ENCODE measurements at places on chromosomes 1 and 21.

- no peaks in the 10 kb centered on the region for H3K4me1 ChIP-seq
- H3K36me3 ChIP-seq: no peaks in the 10 kb centered on the region
- no peak for DNase-seq
- H3K4me3 ChIP-seq: no peak overlapping the region
Measured at GRCh38 chr1:186905561-186905960, 76.8 kb downstream of the PLA2G4A start.

DNA sequence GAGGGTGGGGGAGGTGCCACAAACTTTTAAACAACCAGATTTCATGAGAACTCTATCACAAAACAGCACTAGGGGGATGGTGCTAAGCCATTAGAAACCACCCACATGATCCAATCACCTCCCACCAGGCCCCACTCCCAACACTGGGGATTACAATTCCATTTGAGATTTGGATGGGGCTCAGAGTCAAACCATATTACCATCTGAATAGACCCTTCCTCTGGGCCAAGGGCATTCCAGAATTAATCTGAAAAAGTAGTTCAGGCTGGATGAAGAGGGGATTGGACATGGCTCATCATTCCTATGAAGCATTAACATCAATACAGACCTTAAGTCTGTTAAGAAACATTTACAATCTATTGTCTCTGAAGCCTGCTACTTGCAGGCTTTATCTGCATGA, 149.9 kb upstream of the DNAH14 start:
- H3K4me3 ChIP-seq: no peak overlapping the region
- H3K36me3 ChIP-seq: no peaks in the 10 kb centered on the region
- H3K27ac ChIP-seq: no peak overlapping the region
- peaks cover 6% of the 10 kb centered on the region for H3K4me1 ChIP-seq
- no peak for DNase-seq

DNA sequence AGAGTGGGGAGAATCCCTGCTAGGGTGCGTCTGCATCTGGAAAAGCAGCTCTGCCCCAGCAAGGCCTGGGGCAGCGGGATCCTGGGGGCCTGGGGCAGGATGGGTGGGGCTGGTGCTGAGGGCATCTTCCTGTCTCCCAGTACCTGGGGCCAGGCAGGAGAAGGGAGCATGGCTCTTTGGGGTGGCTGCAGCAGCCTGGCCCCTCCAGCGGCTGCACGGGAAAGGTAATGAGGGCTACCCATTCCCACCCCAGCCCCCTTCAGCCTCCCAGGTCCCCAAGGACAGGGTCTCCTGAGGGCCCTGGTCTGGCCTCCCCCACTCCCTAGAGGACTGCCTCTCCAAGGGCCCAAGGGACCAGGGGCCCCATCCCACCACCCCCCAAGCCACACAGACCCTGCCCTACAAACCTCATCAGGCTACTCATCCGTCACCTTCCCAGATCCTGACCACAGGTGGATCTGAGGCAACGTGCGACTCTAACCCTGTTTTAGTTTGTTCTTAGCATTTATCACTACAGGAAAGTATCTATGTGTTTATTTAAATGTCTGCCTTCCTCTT, 910 bp upstream of the ANKRD65 start:
- H3K4me1 ChIP-seq: no peaks in the 10 kb centered on the region
- no peak overlapping the region for H3K4me3 ChIP-seq
- H3K27me3 ChIP-seq: peaks cover 10% of the 10 kb centered on the region
- no peak overlapping the region for H3K27ac ChIP-seq
- DNase-seq: no peak
- no peaks in the 10 kb centered on the region for H3K36me3 ChIP-seq

- H3K27ac ChIP-seq: no peak overlapping the region
- no peak for DNase-seq
- peaks cover 3% of the 10 kb centered on the region for H3K27me3 ChIP-seq
- H3K4me3 ChIP-seq: no peak overlapping the region
- H3K4me1 ChIP-seq: no peaks in the 10 kb centered on the region
- H3K36me3 ChIP-seq: no peaks in the 10 kb centered on the region
Measured at GRCh38 chr1:29272147-29272907, 36.0 kb downstream of the PTPRU start.

DNA sequence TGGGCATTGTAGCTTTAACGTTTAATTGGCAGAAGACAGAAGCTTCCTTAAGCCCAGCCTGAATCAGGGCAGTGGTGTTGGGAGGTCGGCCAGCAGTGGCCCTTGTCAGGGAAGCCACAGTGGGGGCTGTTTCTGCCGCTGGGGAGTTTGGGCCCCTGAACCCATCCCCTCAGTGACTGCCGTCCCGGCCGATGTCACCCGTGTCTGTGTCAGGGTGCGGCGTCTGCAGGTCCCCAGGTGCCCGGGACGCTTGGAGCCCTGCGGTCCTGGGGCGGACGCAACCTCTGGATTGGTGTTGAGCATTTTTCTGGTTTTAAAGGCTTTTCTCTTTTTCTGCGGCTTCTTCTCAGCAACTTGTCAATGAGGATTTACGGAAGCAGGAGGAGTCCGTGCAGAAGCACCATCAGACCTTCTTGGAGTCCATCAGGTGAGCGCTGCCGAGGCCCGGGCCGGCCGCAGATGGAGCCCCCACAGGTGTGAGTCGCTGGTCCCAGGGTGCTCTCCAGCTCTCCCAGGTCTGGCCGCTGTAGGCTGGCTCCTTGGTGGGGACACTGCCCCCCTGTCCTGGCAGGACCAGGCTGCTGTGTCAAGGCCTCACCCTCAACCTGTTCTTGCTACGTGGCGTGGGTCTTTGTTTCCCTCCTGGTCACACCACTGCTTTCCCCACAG, 2.3 kb downstream of the ATAD3C start:
- H3K27me3 ChIP-seq: no peaks in the 10 kb centered on the region
- DNase-seq: no peak
- no peak overlapping the region for H3K27ac ChIP-seq
- no peaks in the 10 kb centered on the region for H3K4me1 ChIP-seq

DNA sequence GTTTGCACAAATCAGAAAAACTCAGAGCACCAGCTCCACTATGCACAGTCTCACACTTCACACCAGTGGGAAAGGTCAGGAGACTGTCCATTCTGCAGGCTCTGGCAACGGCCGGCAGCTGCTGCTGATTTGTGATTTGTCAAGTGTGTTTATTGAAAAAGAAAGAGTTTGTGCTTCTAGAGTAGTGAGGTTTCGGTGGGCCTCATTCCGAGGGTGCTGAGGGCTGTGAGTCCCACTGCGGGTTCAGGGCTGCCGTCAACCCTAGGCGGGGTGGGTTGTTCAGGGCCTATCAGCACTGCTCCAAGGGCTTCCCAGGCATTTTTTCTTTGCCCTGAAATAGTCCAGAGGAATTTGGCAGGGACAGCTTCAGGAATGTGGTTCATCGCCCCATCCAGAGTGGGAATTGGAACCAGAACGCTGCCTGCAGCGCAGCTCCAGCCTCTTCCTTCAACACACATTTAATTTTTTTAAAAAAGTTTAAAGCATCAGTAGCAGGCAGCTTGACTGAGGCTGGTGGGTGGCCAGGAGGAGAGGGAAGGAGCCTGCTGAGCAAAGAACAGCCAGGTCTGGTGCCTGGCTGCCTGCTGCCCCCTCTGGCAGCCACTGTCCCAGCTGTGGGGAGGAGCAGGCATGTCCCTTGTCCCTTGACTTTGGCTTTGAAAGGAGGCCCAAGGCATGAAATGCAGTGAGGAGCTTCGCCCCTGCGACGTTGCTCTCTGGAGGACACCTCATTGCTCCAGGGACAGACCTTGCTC, 19.7 kb downstream of the STUM start:
- peaks cover 5% of the 10 kb centered on the region for H3K27me3 ChIP-seq
- no peak overlapping the region for H3K4me3 ChIP-seq
- no peak for DNase-seq

GRCh38 chr1:16386454-16387113, 19.5 kb downstream of the SZRD1 start:
- H3K27ac ChIP-seq: peak overlapping the region; percentile 68
- no peaks in the 10 kb centered on the region for H3K27me3 ChIP-seq
- peaks cover 86% of the 10 kb centered on the region for H3K4me1 ChIP-seq
- H3K36me3 ChIP-seq: no peaks in the 10 kb centered on the region

DNA sequence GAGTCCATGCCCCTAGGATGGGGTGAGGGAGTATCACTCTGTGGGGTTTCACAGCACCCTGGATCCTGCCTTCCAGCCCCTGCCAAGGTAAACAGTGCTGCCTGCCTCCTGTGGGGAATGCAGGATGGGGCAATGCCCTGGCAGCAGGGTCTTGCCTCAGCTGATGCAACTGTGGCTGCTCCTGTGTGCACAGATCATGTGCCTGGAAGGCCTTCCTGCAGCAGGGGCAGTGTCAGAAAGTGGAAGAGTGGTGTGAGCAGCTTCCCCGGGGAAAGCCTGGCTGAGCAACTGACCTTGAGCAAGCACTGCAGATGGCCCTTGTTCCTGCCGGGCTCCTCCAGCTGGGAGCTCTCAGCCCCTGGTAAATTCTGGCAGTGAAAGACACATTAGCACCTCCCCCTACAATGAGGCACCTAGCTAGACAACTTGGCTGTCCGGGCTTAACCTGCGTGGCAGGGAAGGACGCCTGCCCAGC, 9.9 kb downstream of the TOR3A start:
- peaks cover 11% of the 10 kb centered on the region for H3K36me3 ChIP-seq
- no peak for DNase-seq
- H3K4me3 ChIP-seq: no peak overlapping the region
- H3K27ac ChIP-seq: peak overlapping the region; percentile 50

DNA sequence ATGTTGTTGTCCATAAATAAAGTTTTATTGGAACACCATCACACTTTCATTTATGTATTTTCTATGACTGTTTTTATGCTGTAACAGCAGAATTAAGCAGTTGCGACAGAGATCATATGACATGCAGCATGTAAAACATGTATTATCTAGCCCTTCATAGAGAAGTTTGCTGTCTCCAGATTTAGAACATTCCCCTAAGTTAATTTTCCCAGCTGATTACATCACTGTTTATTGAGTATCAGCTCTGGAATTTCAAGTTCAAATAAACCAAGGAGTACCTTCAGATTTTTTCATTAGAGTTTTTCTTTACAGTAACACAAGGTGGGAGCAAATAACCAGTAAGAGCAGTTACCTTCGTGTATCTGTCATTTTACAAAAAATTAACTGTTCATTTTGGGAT, 792.8 kb downstream of the USP25 start:
- H3K4me3 ChIP-seq: no peak overlapping the region
- no peaks in the 10 kb centered on the region for H3K36me3 ChIP-seq
- DNase-seq: no peak
- no peaks in the 10 kb centered on the region for H3K4me1 ChIP-seq

- H3K27me3 ChIP-seq: peaks cover 4% of the 10 kb centered on the region
- no peaks in the 10 kb centered on the region for H3K36me3 ChIP-seq
- H3K27ac ChIP-seq: no peak overlapping the region
- peak; percentile 54 for DNase-seq
Measured at GRCh38 chr1:27366113-27366410, 699 bp downstream of the MAP3K6 start.

GRCh38 chr21:42316891-42317290, 1.7 kb upstream of the TFF3 start:
- no peak overlapping the region for H3K27ac ChIP-seq

DNA sequence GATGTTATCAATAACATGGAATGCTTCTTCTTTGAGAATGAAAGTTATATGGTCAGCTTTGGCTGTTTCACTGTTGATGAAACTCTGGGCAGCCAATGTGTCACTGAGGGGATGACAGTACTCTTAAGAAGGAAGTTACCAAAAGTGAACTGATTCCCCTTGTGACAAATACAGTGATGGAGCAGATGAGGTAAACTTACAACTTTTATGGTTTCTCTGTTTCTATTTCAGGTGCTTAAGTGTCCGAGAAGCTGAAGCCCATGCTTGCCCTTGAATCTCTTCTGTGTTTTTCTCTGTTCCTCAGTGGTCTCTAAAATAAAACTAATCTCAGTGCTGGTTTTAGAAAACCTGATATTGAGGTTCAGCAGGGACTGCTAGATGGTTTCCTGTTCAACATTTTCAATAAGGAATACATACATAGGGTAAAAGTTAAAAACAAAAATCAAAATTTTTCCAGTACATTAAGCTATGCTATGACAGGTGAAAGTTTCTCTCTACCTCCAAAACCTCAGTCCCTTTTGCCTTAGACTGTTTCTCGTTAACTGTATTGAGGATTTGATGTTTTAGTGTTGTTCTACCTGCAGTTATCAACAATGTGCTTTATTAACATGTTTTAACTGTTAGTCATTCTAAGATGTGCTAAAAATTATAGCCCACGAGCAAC, 454.4 kb upstream of the ADGRL4 start:
- no peak overlapping the region for H3K27ac ChIP-seq
- no peaks in the 10 kb centered on the region for H3K27me3 ChIP-seq
- H3K4me1 ChIP-seq: no peaks in the 10 kb centered on the region
- H3K4me3 ChIP-seq: no peak overlapping the region
- no peaks in the 10 kb centered on the region for H3K36me3 ChIP-seq

- H3K27ac ChIP-seq: no peak overlapping the region
- DNase-seq: no peak
- no peak overlapping the region for H3K4me3 ChIP-seq
- no peaks in the 10 kb centered on the region for H3K4me1 ChIP-seq
- H3K27me3 ChIP-seq: peaks cover 6% of the 10 kb centered on the region
- no peaks in the 10 kb centered on the region for H3K36me3 ChIP-seq
Measured at GRCh38 chr1:155026588-155026987, 7.0 kb downstream of the DCST2 start.

DNA sequence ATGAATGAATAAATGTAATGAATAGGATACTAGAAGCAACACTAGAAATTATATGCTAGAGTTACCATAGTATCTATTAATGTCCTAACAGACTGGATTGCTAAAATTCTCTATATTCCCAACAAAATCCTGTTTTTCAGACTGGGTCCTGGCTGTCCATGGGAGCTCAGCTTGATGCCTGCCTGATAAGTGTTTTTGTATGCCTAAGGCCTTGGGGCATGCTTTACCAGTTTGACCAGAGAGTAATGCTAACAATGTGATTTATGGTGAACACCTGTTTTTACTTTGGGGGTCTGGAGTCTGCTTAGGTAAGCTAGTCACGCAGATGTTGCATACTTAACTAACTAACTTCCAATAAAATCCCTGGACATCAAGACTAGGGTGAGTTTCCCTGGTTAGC, 318.8 kb upstream of the DEPDC1 start:
- no peaks in the 10 kb centered on the region for H3K4me1 ChIP-seq
- H3K27ac ChIP-seq: no peak overlapping the region

GRCh38 chr1:179955287-179955680, 674 bp downstream of the CEP350 start:
- peak overlapping the region; percentile 95 for H3K27ac ChIP-seq
- H3K4me1 ChIP-seq: peaks cover 53% of the 10 kb centered on the region
- peaks cover 2% of the 10 kb centered on the region for H3K27me3 ChIP-seq

GRCh38 chr1:29179641-29180184, 2.0 kb downstream of the SRSF4 start:
- H3K4me1 ChIP-seq: peaks cover 70% of the 10 kb centered on the region
- H3K27me3 ChIP-seq: peaks cover 2% of the 10 kb centered on the region
- peaks cover 7% of the 10 kb centered on the region for H3K36me3 ChIP-seq
- peak overlapping the region; percentile 93 for H3K27ac ChIP-seq
- no peak for DNase-seq

DNA sequence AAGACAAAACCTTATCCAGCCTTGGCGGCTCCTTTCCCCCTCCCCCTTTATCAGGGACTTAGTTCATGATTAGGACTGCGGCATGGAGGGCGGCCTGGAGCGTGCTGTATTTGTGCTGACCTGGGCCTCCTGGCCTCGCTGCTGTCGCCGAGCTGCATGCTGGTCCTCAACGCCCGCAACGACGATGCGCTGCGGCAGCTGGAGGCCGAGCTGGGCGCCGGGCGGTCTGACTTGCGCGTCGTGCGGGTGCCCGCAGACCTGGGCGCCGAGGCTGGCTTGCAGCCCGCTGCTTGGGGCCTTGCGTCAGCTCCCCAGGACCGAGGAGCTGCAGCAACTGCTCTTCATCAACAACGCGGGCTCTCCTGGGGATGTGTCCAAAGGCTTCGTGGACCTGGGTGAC, 70.9 kb downstream of the TM2D1 start:
- H3K4me3 ChIP-seq: no peak overlapping the region
- H3K27ac ChIP-seq: no peak overlapping the region
- H3K27me3 ChIP-seq: peaks cover 6% of the 10 kb centered on the region
- no peaks in the 10 kb centered on the region for H3K4me1 ChIP-seq
- no peaks in the 10 kb centered on the region for H3K36me3 ChIP-seq
